ENCODE measurements at places on chromosomes 6 and 20.

DNA sequence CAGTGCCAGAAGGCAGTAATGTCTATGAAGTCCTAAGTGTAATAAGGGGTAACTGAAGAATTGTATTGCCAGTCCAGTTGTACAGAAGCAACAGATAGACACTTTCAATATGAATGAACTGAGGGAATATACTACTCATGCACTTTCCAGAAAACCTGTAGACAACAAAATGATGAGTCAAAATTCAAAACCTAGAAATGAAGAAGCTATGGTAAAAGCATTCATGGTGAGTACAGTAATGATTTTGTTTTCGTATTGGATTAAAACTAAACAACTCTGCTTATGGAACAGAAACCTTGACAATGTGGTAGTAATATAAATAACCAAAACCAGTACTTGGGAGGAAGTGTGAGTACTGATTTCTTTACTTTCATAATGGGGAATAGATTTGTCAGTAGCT, 35.0 kb downstream of the ARMC2 start:
- no peak for DNase-seq

- DNase-seq = no peak
Measured at GRCh38 chr6:45442716-45443115, 65.0 kb upstream of the SUPT3H start.

- DNase-seq = no peak
Measured at GRCh38 chr6:127367023-127367375, 23.6 kb upstream of the ECHDC1 start.

DNA sequence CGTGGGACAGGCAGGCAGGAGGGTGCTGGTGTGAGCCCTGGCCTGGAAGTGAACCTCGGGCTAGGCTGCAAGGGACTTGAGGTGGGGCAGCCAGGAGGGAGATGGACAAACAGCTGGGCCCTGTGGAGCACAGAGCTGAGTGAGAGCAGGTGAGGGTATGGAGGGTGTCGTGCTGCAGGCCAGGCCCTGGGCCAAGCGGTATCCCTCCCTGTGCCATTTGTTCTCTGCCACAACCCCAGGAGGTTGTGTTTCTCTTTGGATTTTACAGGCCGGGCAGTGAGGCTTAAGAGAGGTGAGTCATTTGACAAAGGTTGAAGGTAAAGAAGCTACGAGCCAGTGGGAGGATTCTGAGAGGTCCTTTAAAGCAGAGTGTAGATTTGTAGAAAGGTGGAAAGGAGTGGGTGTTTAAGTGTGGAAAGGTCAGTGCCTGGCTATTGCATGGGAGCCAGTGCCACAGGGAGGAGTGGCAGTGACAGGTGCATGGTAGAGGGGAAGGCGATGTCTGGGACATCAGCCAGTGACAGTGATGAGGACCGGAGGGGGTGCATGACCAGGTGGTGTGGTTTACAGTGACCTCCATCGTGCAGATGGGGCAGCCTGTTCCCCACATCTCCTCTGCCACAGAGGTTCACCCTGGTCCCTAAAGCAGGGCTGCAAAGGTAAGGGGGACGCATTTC, 39.8 kb downstream of the GMPR start:
- no peak for DNase-seq

GRCh38 chr6:41937472-41937860, 4.1 kb downstream of the CCND3 start:
- DNase-seq = no peak

- DNase-seq = no peak
Measured at GRCh38 chr6:39303425-39304153, 10.6 kb downstream of the KCNK17 start.

- DNase-seq = no peak
Measured at GRCh38 chr6:35304299-35304698, 6.7 kb downstream of the DEF6 start.

GRCh38 chr6:53578371-53578770, 33.5 kb upstream of the GCLC start:
- DNase-seq = no peak

GRCh38 chr6:22526736-22527135, 42.6 kb upstream of the HDGFL1 start:
- no peak for DNase-seq

- DNase-seq = no peak
Measured at GRCh38 chr6:13663986-13664385, 47.6 kb downstream of the RANBP9 start.

DNA sequence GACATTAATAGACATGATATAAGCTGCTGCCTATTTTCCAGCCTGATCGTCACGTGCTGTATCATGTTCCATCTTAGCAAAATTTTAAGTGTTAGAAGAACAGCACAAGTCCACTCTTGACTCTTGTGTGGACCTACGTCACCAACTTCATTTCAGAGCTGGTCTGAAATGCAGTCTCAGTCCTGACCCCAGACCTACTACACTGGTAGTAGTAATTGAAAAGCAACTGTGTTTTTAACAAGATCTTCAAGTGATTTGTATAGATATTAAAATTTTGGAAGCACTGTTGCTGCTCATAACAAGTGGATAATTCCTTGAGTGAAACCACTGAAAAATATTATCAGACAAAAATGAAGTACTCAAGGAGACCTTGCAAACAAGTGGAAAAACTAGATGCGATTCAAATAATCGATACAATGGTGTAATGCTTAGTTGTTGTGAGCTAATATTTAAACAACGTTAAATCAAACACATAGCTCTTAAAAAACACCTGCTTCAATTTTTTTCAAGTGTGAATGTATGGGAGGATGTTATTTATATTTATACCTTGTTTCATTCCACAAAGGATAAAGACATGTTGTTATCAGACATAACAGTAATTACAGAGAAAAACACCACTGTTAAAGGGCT, 110.9 kb upstream of the JAG1 start:
- DNase-seq = no peak

GRCh38 chr6:2771079-2771478, 5.9 kb downstream of the WRNIP1 start:
- DNase-seq = no peak

- no peak for DNase-seq
Measured at GRCh38 chr6:150712505-150713252, 113.0 kb downstream of the PLEKHG1 start.

DNA sequence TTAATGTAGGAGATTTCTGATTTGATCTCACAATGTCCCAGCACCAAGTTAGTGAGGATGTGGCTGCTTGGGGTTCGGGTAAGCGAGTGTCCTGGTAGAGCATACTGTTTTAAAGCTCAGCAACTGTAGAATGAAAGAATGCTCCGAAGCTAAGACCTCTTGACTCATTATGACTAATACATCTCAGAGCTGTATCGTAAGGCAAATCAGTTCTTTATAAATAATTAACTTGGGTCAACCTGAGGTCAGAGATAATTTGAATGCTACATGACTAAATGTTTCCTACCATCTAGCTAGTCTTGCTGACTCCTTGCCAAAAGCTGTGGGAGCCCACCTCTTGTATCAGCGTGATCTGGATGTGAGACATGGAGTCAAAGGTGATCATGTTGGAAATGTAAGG, 128.8 kb upstream of the PDE7B start:
- peak; percentile 59 for DNase-seq

DNA sequence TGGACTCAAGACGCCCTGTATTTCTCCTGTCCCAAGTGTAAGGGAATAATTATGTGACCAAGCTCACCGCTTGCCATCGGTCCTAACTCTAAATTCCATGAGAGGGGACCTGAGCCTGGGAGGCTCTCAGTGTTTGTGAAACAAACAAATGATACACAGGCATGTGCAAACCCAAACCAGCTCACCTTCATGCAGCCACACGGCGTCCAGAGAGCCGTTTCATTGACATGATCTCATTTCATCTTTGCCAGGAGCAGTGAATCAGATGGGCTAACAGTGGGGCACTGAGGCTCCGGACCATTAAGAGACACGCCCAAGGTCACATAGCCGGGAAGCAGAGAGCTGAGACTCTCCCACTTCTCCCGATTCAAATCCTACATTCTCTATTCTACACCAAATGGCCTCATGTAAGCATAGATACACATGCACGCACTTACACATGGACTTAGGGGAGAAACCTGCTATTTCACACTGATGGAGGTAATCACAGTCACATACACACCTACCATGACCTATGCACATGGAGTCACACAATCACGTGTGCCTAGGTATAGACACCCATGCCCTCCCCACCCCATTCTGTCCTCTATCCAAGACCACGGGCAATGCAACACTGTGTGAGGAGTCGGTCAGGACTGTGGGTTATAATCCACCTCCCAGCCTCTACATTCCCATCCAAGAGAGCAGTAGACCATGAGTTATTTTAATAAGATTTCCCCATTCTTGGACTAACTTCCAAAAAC, 1.1 kb downstream of the BNIP5 start:
- DNase-seq = no peak

- DNase-seq = no peak
Measured at GRCh38 chr6:95294043-95294442, 283.3 kb upstream of the MANEA start.

- DNase-seq = no peak
Measured at GRCh38 chr6:160733050-160733646, 31.1 kb downstream of the PLG start.

- peak; percentile 85 for DNase-seq
Measured at GRCh38 chr6:22828179-22829062, 259.1 kb downstream of the HDGFL1 start.

GRCh38 chr6:154414021-154414813, 57.6 kb upstream of the IPCEF1 start:
- no peak for DNase-seq

DNA sequence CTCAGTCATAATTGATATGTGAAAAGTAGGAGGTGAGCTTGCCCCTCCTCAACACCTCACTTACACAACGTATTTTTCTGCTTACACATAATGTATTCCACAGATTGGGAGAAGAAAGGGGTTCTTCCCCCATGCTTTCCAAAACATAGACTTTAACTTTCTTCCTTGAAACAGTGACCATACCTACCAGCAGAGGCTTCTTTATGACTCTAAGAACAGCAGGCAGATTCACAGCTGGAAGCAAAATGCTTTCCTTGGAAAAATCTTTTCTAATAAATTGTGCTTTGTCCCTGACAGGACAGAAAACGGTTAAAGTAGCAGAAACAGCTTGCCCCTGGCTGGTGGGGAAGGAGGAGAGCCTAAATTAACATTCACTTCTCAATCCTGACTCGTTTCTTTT, 629.1 kb upstream of the IMPG1 start:
- no peak for DNase-seq

GRCh38 chr20:49230561-49231133, 11.4 kb downstream of the DDX27 start:
- DNase-seq = no peak

GRCh38 chr6:105651969-105652368, 249.1 kb upstream of the PREP start:
- no peak for DNase-seq

- DNase-seq = no peak
Measured at GRCh38 chr6:99478483-99478882, 36.7 kb downstream of the USP45 start.

DNA sequence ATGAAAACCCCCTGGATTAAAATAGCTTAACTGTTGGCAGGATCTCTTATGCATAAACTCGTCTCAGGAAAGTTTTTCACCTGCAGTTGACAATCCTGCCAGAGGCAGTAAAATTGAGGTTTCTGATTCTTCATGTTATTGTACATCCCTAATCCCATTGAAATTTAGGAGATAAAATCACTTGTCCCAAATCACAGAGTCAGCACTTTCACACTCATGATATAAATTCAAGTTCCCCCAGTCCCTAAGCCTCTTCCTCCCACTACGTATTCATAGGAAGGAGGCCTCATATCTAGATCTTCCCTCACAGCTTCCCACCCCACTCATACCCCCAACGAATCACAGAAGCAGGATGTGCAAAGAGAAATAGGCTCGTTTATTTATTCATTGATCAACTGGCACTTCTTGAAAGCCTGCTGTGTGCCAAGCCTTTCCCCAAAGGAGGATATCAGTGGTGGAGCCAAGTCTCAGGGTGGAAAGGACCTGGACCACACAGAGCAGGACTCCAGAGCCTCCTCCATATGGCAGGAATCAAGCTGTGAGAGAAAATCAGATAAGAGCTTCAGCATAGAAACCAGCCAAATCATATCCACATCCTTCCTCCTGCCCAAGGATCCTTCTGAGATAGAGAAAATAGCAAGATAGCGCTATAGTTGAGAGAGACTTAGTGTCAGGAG, 2.3 kb downstream of the SLPI start:
- DNase-seq = no peak

DNA sequence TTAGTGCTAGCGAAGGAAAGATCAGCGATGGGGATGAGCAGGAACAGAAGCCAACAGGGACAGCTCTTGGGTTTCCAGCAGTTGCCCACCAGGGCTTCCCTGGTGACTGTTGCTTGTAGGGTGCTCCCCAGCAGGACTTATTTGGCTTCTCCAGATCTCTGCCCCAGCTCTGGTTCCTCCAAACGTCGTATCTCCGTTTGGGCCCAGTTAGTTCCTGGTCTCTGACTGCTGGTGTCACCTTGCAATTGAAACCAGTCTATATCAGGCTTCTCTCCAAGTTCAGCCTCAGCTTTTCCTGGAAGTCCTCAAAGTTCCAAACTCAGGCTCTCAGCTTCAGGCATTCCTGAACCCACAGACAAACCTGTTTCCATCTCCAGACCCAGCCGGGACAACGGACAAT, 70.8 kb upstream of the NXT1 start:
- no peak for DNase-seq

GRCh38 chr6:110654096-110654820, 161.0 kb downstream of the CDK19 start:
- no peak for DNase-seq

GRCh38 chr20:1214838-1215261, 11.0 kb upstream of the RAD21L1 start:
- DNase-seq = no peak
